Activated CD4-positive, alpha-beta T cell treated with anti-CD3 and anti-CD28 coated beads for 36 hours (primary cell): ENCODE measurements at places on chromosomes 7 and 10.

GRCh38 chr10:43905512-43906236 is 257.0 kb upstream of the ZNF32 start:
- DNase-seq = no peak

GRCh38 chr7:111312966-111313365 is 222.0 kb downstream of the LRRN3 start:
- no peak for DNase-seq

DNA sequence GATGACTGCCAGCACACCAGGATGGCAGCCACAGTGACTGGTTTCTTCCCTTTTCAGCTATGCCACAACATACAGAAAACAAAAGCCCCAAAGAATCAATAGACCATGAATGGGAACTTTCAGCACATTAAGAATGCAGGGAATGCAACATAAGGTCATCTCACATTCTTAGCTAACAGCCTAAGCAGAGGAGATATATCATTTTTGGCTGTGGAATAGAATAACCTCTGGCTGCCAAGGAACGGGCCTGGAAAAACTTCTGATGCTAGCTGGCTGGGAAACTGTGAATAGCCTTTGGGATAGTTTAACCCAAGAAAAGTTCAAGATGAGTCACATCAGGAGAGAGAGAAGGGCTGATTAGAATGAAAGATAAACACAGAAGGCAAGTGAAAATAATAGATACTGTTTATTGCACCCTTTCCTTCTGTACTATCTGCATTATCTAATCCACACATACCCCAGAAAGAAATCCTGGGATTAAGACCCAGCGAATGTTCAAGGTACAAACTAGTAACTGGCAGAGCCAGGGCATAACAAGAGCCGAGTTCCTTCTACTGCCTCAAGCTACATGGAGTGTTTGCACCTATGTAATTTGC is 169.2 kb downstream of the SEMA3A start:
- no peak for DNase-seq

GRCh38 chr7:101093906-101094305 is 8.6 kb downstream of the TRIM56 start:
- no peak for DNase-seq

- DNase-seq = no peak
Measured at GRCh38 chr7:129773871-129774270, 162.4 kb downstream of the NRF1 start.

- DNase-seq = no peak
Measured at GRCh38 chr7:137960020-137960419, 41.9 kb downstream of the CREB3L2 start.

DNA sequence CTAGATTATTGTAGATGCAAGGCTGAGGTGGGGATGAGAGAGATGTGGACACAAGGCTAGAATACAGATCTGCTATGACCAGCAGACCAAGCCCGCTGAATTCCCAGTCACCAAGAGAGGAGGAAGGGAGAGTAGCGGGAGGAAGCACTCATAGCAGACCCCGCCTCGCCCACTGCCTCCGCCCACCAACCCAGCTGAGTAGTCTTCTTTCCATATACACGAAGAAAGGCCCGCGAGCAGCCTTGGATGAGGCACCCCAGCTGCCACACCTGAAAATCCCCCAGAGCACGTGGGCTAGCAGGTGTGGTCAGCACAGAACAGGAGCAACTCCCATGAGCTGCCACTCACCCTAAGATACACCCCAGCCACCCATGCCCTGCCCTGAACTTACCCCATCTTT is 7.9 kb upstream of the H2BK1 start:
- DNase-seq = no peak

- no peak for DNase-seq
Measured at GRCh38 chr7:96127746-96128145, 194.2 kb downstream of the SLC25A13 start.

GRCh38 chr7:132618956-132619305 is 42.7 kb upstream of the PLXNA4 start:
- DNase-seq = no peak

GRCh38 chr7:149819141-149819960 is 18.8 kb upstream of the ZNF862 start:
- no peak for DNase-seq

GRCh38 chr7:47698386-47698785 is 116.5 kb upstream of the TNS3 start:
- DNase-seq = no peak

DNA sequence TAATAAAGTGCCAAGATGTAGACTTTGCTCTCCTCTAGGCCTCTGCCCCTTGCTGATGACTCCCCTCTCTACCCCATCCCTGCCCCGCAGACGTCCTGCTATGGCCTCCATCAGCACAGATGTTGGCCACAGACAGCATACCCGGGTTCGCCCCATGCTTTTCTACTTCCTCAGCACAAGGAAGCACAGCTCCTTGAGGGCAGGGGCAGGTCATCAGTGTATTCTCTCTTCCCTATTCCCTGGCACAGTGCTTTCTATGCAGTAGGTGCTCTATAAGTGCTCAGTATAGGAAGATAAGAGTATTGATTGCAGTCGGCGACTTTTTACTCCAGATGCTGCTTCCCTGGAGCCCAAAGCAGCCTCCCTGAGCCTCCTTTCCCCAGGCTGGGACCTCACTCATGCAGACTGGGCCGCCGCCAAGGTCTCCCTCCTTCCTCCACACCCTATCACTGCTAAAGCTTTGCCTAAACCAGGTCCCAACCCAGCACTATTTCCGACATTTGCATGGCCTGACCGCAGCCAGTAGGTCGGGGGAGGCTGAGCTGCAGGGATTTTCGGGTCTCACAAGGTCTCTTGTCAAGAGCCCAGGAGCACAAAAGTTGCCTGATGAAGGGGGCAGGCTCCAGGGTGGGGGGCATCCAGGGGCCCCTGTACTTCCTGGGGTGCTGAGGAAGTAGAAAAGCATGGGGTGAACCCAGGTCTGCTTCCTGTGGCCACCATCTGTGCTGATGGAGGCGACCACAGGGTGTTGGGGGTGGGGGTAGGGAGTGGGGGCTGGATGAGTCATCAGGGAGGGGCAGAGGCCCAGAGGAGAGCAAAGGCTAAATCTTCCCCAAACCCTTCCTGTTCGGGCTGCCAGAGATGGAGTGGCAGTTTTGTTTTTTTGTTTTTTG is 8.0 kb downstream of the CALHM3 start:
- DNase-seq = peak; percentile 80

DNA sequence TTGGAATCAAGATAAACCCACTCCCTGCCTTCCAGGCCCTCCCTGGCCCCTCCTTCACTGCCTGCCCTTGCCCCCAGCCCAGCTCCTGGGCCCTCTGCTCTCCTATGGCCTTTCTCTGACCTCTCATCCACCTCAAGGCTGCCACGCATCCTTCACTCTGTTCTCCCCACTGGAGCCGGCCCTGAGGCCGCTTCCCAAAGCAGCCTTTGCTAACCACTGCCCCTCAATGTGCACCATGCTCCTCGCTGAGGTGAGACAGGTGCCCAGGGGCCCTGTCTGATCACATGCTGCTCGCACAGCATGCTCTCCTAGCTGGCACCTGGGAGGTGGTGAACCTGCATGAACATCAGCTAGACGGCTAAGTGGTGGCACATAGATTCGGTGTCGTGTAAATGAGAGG is 138.5 kb upstream of the RET start:
- DNase-seq = no peak

DNA sequence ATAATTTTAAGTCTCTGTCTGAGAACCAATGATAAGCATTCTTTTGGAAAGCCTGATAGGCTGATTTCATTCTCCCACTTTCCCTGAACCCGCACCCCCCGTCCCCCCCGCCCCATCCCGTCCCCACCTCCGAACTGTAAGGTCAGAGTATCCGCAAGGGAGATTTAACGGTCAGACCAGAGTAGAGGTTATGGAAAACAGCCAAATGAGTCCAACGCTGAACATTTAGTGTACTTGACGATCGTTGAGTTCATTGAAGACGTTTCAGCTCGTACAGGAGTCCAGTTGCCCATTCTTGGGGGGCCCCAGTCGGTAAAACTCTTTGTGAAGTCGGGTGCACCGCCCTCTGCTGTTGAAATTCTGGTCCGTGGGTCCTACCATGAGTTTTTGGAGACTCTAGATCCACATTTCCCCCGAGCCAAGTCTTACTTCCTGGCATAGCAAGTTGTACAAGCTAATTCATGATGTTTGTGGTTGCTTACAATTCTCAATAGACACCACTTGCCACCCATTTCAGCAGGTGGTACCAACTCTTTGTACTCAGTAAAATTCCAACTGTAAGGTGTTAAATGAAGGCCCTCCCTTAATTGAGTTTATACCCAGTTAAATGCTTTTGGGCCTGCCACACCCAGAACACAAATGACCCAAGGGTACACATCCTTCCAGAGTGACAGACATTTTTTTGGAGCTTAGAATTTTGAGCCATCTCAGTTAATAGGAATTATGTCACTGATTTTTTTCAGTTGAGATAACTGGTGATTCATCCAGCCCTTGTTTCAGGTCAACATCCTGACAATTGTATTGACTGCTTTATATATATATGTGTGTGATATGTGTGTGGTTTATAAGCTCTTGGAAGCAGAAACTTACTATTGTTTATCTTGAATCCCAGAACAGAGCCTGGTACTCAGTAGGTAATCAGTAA is 1.2 kb downstream of the MARCHF5 start:
- peak; percentile 75 for DNase-seq

GRCh38 chr7:6252341-6252746 is 20.1 kb downstream of the CYTH3 start:
- DNase-seq = no peak

GRCh38 chr7:47719675-47720074 is 137.8 kb upstream of the TNS3 start:
- DNase-seq = no peak

GRCh38 chr7:29304756-29305155 is 110.2 kb downstream of the CHN2 start:
- DNase-seq = no peak

DNA sequence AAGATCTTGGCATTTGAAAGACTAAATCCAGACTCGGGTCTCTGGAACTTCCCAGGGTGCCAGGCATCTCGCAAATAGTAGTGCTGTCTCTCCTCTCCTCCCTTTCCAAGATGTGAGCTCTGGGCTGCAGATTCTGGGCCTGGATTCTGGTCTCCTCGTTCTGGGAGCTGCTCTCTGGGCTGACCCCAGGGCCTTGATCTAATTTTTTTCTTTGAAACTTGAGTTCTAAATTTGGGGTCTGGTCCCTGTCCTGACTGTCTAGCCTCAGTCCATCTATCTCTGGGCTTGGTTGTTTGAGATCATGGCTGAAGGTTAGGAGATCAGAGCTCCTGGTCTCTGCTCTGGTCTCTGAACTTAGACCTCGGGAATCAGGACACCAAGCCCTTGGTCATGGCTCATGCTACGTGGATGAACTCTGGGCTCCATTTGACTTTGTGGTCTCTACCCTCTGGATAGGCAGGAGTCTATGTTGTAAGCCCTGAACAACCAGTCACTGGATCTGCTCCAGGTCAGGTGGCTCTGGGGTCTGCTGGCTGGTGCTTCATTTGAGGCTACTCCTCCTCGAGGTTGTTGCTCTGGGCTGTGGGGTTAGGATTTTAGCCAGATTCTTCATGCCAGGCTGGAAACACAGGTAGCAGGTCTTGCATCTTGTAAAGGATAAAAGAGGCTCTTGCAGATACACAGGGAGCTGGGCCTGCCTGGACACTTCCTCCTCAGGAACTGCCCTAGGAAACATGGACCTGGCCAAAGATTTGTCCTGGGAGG is 8.0 kb upstream of the MBL2 start:
- DNase-seq = no peak
